Calu3 (cell line): ENCODE measurements at places on chromosomes 3 and 15.

- H3K36me3 ChIP-seq = peaks cover 16% of the 10 kb centered on the region
- H3K4me1 ChIP-seq = no peaks in the 10 kb centered on the region
- no peak for DNase-seq
- no peak overlapping the region for H3K4me3 ChIP-seq
- no peak overlapping the region for H3K27ac ChIP-seq
- no peaks in the 10 kb centered on the region for H3K27me3 ChIP-seq
These were observed 11.1 kb downstream of the ZBTB38 start for GRCh38 chr3:141379250-141379966.

DNA sequence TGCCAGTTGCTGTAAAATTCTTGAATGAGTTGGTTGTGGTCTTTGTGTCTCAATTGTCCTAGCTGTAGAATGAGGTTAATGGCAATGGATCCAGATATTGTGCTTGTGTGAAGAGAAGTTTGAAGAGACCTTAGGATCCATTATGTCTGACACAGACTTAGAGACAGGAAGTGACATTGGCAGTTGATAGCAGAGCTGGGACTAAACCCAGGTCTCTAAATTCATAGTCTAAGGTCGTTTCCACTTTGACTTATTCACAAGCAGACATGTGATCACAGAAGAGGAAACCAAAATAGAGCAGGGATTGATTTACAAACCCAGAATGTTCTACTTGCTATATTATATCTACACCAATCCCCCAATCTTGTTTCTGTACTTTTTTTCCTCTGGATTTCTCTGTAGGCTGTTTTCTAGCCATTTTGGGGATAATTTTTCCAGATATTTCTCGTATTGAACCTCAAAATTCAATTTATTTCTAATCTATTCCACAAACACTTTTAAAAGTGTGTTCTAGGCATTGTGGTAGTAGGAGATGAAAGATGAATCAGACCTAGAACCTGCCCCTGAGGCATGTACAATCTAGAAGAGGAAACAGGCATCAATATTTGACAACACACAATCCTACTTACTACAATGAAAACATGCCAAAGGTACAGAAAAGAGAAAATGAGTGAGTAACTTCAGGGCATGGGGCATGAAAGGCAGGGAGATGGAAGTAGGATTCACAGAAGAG is 123.3 kb downstream of the NFKBIZ start:
- no peaks in the 10 kb centered on the region for H3K36me3 ChIP-seq
- no peak for DNase-seq
- H3K4me1 ChIP-seq = peaks cover 19% of the 10 kb centered on the region
- H3K4me3 ChIP-seq = no peak overlapping the region
- H3K27ac ChIP-seq = no peak overlapping the region

DNA sequence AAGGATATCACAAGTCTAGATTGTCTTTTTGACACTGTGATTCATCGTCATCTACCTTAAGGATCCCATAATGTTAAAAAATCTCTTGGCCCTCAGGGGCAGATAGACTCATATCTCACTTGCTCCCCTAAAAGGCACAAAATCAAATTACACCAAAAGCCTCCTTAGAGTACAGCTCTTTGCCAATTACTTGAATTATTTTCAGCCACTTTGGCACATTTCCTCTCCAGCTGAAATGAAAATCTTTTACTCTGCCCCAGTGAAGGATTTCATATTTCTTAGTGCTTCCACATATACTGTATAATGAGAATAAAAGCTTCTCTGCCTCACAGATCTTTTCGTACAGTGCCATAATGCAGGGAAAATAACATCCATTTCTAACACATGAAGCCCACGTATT is 190.7 kb upstream of the GBE1 start:
- no peaks in the 10 kb centered on the region for H3K36me3 ChIP-seq
- DNase-seq = no peak
- H3K4me1 ChIP-seq = no peaks in the 10 kb centered on the region
- H3K4me3 ChIP-seq = no peak overlapping the region
- no peaks in the 10 kb centered on the region for H3K27me3 ChIP-seq

GRCh38 chr3:152909180-152909883 is 74.4 kb downstream of the P2RY1 start:
- no peaks in the 10 kb centered on the region for H3K36me3 ChIP-seq
- no peaks in the 10 kb centered on the region for H3K27me3 ChIP-seq
- H3K27ac ChIP-seq = peak overlapping the region; percentile 12
- peaks cover 11% of the 10 kb centered on the region for H3K4me1 ChIP-seq
